ENCODE measurements at places on chromosomes 2 and 18. TPM values are rescaled to one million over a fixed set of nuclear protein-coding genes. Genes with fewer than 3 reads are reported as not detected.

QPCT gene
- total RNA-seq = 1.1 TPM

LANCL1 gene
- 27.4 TPM for total RNA-seq

RTTN gene
- 6.3 TPM for total RNA-seq

RGPD3 gene
- 0.48 TPM for total RNA-seq

- DNase-seq = no peak
Measured at GRCh38 chr2:201858281-201859184, 52.2 kb downstream of the CDK15 start.

- DNase-seq = no peak
Measured at GRCh38 chr2:223007531-223007930, 44.5 kb upstream of the KCNE4 start.

GRCh38 chr2:146661473-146662096 lies 1183.2 kb upstream of the ACVR2A start:
- no peak for DNase-seq

- DNase-seq = peak; percentile 62
Measured at GRCh38 chr2:166375736-166376487, at the start of gene SCN9A. TSS of gene SCN9A (minus strand) at chr2:166375944. CDS start at chr2:166311756, 64,188 bp downstream.

DNA sequence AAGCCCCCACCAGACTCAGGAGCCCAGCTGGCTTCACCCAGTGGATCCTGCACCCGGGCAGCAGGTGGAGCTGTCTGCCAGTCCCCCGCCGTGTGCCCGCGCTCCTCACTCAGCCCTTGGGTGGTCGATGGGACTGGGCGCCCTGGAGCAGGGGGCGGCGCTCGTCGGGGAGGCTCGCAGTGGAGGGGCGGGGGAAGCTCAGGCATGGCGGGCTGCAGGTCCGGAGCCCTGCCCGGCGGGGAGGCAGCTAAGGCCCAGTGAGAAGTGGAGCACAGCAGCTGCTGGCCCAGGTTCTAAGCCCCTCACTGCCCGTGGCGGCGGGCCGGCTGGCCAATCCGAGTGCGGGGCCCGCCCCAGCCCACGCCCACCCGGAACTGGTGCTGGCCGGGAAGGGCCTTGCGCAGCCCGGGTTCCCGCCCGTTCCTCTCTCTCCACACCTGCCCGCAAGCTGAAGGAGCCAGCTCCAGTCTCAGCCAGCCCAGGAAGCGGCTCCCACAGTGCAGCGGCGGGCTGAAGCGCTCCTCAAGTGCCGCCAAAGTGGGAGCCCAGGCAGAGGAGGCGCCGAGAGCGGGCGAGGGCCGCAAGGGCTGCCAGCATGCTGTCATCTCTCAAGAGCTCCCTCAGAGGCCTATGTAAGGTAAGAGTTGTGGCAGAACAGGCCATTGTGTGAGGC lies 1307.8 kb upstream of the TMEFF2 start:
- no peak for DNase-seq

- DNase-seq = no peak
Measured at GRCh38 chr2:128472789-128473174, 154.1 kb upstream of the HS6ST1 start.

GRCh38 chr2:118913803-118914645 lies 28.0 kb upstream of the MARCO start:
- no peak for DNase-seq

- no peak for DNase-seq
Measured at GRCh38 chr2:193371200-193371599, 1176.5 kb upstream of the TMEFF2 start.

GRCh38 chr2:175445281-175445680 lies 263.8 kb upstream of the ATP5MC3 start:
- no peak for DNase-seq

DNA sequence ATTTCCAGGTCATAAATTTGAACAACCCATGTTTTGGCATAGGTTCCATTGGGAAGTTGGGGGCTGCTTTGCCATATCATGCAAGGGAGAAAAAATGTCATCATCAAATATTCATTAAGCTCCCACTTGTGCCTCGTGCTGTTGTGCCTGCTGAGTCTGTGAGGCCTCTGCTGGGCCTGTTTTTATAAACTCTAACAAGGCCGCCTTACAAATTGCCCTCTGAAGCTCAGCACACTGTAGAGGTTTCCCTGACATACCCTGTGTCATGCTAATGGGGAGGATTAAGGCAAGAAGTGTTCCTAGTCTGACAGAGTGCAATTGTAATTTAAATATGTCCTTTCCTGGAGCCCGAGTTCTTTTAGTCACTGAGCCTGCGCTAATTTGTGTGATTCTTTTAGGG lies 17.6 kb downstream of the OSBPL6 start:
- DNase-seq = no peak

GRCh38 chr2:25251071-25251421 lies 82.7 kb upstream of the POMC start:
- no peak for DNase-seq

SIX3 gene
- not detected for total RNA-seq

DNA sequence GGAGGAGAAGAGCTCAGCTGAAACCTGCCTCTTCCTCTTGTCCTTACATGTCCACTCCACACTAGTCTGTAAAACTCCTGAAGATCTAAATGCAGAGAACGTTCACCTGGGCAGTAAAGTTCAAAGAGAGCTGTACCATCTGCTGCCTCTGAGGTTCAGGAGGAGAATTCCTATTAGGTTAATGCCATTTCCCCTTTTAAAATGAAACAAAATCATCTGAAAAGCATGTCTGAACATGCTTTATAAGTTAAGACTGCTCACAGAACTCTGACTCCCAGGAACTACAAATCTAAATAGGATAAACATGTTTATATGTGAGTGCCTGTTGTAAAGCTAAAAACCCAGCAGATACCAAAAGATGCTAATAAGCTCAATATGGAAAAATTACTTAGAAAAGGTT lies 164.4 kb downstream of the AFF3 start:
- DNase-seq = no peak

GRCh38 chr2:240208631-240209211 lies 68.3 kb upstream of the OTOS start:
- no peak for DNase-seq

- no peak for DNase-seq
Measured at GRCh38 chr2:191038241-191038725, 24.3 kb upstream of the STAT1 start.

GRCh38 chr2:168730344-168730743 lies 72.1 kb upstream of the NOSTRIN start:
- DNase-seq = no peak

DNA sequence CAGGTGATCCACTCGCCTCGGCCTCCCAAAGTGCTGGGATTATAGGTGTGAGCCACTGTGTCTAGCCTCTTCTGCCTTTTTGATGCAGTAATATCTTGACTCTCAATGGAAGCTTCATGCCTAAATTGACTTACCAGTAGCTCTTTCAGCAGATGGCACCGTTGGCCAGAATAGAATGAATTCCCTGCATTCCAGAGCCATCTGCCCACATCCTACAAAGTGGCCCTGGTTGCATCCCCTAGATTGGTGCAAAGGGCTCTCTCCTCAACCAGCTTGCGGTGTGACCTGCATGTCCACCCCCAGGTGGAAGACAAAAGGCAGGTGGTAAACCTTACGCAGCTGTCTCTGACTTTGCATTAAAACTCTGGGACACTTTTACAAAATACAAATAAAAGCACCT lies 4.4 kb upstream of the PARD6G start:
- DNase-seq = peak; percentile 43

- DNase-seq = peak; percentile 68
Measured at GRCh38 chr2:157492189-157492773, 48.4 kb upstream of the CYTIP start.

GRCh38 chr18:40163254-40163653 lies 1791.8 kb upstream of the PIK3C3 start:
- DNase-seq = no peak

MEMO1 gene
- total RNA-seq = 20.9 TPM

EMILIN1 gene
- 36.7 TPM for total RNA-seq

ASIC4 gene
- total RNA-seq = not detected

- DNase-seq = no peak
Measured at GRCh38 chr2:235911125-235911524, 257.1 kb downstream of the GBX2 start.

DNA sequence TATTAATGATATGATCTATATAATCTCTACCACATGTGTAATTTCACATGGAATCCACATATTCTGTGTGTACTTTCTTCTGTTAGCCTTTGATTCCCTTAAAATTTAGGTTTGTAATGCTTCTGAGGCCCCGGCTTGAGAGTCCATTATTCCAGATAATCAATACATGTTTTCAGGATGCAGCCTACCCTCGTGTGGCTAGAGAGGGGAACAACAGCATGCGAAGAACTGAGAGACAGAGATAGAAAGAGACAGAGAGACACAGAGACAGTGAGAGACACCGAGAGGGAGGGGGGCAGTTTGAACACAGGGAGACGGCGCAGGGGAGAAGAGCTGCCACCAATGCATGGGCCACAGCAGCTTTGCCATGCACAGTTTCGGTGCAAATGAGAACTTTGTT lies 185.4 kb downstream of the SNTG2 start:
- no peak for DNase-seq

- no peak for DNase-seq
Measured at GRCh38 chr2:219572237-219573001, at the start of gene INHA. TSS of gene INHA (plus strand) at chr2:219572310. CDS start at chr2:219572375, 65 bp downstream.

MYO5B gene
- 7.7 TPM for total RNA-seq

GRCh38 chr2:2706306-2706705 lies 375.2 kb upstream of the MYT1L start:
- DNase-seq = no peak

- DNase-seq = no peak
Measured at GRCh38 chr2:183490914-183491313, 366.7 kb downstream of the NUP35 start.

- no peak for DNase-seq
Measured at GRCh38 chr2:219916726-219917440, 289.5 kb downstream of the SLC4A3 start.

MC2R gene
- total RNA-seq = not detected

DNA sequence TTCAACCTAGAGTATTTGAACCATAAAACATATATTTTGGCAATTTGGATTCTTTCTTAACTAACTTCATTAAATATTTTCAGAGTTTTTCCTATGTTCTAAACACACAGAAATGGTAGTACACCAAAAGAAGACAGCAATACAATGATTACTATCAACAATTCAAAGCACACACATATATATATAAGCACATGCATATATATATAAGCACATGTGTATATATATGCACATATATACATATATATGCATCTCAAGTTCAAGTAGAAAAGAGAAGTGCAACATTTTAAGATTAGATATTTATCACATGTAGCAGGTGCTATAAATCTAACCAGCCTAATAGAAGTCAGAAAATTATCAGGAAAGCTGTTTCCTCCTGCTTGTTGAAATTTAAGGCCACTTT lies 320.9 kb upstream of the FSIP2 start:
- DNase-seq = no peak

GRCh38 chr2:21175895-21176646 lies 52.3 kb downstream of the TDRD15 start:
- DNase-seq = no peak

DNA sequence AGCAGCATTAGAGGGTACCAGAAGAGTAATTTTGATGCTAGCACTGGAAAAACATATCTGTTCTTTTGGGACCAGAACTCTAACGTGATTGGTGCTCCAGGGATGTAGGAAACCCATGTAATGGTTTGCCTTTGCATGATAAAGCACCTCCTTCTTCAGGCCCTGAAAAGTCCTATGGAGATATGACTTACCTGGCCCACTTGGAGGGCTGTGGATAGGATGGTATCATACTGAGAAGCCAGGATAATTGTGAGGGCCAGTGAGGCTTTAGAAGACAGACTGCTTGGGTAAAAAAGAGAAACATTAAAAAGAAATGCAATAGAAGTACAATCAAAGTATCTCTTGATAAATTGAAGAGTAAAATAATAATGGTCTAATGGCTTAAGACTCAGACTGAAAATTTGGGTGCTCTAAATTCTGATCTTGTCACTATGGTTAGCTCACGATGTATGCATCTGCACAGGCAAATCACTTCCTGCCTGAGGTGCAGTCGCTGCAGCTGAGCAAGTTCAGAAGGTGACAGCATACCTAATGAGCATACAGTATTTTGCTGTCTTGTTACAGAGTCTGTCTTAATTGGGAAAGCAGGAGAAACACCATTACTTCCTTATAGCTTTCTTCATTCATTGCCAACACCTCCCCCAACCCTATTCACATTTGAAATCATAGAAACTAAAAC lies 371.5 kb downstream of the NUP35 start:
- DNase-seq = no peak

GRCh38 chr2:211860224-211860623 lies 678.4 kb downstream of the ERBB4 start:
- DNase-seq = no peak

CAPN13 gene
- not detected for total RNA-seq

- DNase-seq = no peak
Measured at GRCh38 chr2:200044453-200044852, 89.1 kb downstream of the MAIP1 start.

- no peak for DNase-seq
Measured at GRCh38 chr2:123993728-123994323, 31.3 kb upstream of the CNTNAP5 start.

GALNT5 gene
- total RNA-seq = 0.20 TPM

DNA sequence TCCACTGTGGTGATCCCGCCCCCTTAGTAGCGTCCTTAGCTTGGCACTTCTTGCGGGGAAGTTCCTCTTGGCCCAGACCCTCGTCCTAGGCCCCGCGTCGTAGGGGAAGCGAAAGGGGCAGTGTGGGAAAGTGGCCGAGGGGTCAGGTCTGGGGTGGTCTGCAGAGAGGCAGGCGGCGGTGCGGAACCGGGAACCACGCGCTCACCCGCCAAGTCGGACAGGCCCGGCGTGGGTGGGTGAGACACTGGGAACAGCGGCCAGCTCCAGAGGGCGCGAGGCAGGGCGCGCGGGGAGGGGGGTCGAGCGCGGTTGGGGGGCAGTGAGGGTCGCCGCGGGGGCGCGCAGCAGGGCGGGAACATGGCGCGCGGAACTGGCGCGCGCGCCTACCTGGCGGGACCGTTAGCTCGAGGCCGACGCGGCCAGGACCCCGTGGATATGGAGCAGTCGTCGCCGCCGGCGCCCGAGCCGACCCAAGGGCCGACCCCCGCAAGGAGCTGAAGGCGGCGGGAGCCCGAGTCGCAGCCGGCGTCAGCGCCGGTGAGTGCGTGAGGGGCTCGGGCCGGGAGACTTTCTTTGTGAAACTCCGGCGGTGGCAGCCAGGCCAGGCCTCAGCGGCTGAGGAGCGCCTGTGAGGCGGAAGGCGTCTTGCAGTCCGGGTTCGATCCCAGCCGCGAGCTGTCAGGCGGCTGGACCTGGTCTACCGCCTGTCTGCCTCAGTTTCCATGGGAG lies 2896.7 kb upstream of the TEKT4 start:
- DNase-seq = no peak

GRCh38 chr18:31920277-31920676 lies 22.7 kb downstream of the TRAPPC8 start:
- DNase-seq = no peak

DNA sequence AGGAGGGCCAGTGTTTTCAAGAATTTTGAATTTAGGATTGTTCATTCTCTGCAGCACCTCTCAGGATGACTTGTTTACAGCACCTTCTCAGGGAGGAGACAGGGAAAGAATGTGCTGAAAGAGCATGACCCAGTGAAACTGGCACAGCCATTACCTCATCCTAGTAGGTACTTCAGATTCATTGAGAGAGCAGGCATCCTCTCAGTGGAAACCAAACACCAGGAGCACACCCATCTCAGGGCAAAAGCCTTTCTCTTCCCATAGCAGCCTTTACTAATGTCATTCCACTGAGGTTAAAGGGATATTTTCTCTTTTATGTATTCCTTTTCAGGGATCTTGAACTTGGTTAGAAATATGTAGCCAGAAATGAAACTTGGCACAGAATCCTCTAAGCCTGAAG lies 2.6 kb downstream of the MAP2 start:
- DNase-seq = no peak

GRCh38 chr2:101951296-101951695 lies 40.5 kb upstream of the IL1R2 start:
- DNase-seq = no peak
